ENCODE measurements at places on chromosomes 7 and 10. TPM values are rescaled to one million over a fixed set of nuclear protein-coding genes. Genes with fewer than 3 reads are reported as not detected.

- DNase-seq = no peak
Measured at GRCh38 chr7:155722118-155722517, 77.7 kb downstream of the RBM33 start.

- DNase-seq = peak; percentile 6
Measured at GRCh38 chr7:141737118-141737835, 881 bp upstream of the SSBP1 start.

GRCh38 chr10:96416643-96417042, 57.8 kb upstream of the OPALIN start:
- DNase-seq = no peak

- DNase-seq = no peak
Measured at GRCh38 chr7:382043-382400, 92.1 kb downstream of the FOXL3 start.

- DNase-seq = no peak
Measured at GRCh38 chr10:37713132-37713501, 144.3 kb downstream of the ZNF248 start.

- DNase-seq = no peak
Measured at GRCh38 chr7:129084801-129085551, 30.1 kb upstream of the TNPO3 start.

- peak; percentile 91 for DNase-seq
Measured at GRCh38 chr7:111561904-111562732, at the start of gene IMMP2L. Gene IMMP2L, minus strand, starts transcription at chr7:111562492.

- DNase-seq = no peak
Measured at GRCh38 chr10:72630144-72630543, 4.3 kb upstream of the MICU1 start.

DNA sequence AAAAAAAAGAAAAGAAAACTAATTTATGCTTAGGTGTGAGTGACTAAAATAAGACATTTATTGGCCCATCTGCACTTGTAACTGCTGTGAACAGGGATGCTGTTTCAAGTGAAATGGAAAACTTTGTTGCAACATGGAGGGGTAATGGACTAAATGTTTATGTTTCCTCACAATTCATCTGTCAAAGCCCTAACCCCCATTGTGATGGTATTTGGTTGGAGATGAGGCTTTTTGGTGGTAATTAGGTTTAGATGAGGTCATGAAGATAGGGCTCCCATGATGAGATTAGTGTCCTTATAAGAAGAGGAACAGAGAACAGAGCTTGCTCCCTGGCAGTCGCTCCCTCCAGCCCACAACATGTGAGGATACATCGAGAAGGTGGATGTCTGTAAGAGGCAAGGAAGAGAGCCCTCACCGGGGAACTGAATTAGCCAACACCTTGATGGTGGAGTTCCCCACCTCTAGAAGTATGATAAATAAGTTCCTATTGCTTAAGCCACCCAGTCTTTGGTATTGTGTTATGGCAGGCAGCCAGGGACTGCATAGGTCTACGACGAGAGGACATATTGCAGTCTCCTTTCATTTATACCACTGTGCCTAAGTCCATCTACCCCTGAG, 28.6 kb upstream of the VCL start:
- no peak for DNase-seq

- no peak for DNase-seq
Measured at GRCh38 chr10:7626283-7626682, 40.5 kb downstream of the ITIH5 start.

DNA sequence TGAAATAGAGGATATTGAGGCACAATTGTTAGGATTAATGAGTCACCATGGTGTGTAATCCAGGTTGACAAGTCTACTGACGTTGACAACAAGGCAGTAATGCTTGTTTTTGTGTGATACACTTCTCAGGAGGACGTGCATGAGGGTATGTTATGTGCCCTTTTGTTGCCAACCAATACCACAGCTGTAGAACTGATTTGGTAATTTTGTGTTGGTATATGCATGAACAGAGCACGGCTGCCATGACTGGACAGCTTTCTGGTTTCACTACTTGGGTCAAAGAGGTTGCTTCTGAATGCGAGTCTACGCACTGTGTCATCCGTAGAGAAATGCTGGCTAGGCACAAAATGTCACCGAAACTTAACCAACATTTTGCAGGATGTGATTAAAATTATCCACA, 32.9 kb downstream of the PHTF2 start:
- no peak for DNase-seq

- DNase-seq = no peak
Measured at GRCh38 chr7:70573071-70573661, 558.8 kb upstream of the GALNT17 start.

GRCh38 chr10:24894728-24895127, 57.7 kb downstream of the PRTFDC1 start:
- DNase-seq = no peak

DNA sequence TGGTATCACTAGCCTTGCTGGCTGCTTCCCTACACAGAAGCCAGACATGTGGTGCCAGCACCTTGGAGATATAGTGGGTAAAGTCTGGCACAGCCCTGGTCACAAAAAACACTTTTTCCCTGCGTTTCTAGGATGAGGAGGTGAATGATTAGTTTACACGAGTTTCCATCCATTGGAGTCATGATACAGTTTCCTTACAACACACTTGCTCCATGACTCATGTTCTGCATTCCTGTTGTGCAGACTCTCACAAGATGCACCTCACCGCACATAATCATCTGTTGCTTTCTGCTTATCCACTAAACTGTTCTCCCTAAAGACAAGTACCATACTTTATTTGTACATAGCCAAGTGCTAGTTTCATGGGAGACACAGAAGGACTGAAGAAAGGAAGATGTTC, 747.1 kb upstream of the GALNT17 start:
- no peak for DNase-seq

DNA sequence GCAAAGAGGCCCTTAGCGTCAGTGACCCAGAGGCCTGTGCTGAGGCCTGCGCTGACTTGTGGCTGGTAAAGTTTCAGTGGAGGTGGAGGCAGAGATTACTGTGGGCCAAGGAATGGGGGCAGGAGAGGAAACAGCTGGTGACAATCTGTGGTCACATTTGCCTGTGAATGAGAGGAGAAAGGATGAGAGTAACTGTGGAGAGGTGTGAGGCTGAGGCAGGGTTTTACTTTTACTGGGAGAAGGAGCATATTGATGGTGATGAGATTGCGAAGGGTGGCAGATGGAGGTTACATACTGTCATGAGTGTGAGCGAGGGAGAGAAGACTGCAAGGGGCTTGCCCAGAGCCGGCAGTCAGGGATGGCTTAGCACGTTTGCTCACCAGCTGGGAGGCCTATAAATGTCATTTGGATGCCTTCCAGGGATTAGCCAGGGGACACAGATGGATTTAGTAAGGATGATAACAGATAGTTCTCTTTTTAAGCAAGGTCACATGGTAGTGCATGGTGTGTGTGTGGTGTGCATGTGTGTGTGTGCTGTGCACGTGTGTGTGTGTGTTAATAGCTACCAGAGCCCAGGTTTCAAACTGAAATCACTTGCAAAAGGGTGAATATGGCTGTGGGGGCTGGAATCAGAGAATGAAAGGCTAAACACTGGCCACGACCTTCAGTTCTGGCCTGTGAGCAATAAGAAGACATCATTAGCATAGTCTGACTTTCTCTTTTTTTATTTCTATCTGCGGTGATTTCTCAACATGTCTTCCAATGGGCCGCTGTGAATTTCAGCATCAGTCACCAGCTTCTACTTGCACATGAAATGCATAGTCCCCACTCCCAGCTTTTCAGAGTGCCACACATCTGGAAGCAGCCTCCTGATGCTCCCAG, 291.5 kb upstream of the ZNF32 start:
- no peak for DNase-seq

GRCh38 chr10:598415-599170, 90.9 kb downstream of the DIP2C start:
- no peak for DNase-seq

GRCh38 chr10:73653701-73654100, 2.1 kb downstream of the SYNPO2L start:
- no peak for DNase-seq

DNA sequence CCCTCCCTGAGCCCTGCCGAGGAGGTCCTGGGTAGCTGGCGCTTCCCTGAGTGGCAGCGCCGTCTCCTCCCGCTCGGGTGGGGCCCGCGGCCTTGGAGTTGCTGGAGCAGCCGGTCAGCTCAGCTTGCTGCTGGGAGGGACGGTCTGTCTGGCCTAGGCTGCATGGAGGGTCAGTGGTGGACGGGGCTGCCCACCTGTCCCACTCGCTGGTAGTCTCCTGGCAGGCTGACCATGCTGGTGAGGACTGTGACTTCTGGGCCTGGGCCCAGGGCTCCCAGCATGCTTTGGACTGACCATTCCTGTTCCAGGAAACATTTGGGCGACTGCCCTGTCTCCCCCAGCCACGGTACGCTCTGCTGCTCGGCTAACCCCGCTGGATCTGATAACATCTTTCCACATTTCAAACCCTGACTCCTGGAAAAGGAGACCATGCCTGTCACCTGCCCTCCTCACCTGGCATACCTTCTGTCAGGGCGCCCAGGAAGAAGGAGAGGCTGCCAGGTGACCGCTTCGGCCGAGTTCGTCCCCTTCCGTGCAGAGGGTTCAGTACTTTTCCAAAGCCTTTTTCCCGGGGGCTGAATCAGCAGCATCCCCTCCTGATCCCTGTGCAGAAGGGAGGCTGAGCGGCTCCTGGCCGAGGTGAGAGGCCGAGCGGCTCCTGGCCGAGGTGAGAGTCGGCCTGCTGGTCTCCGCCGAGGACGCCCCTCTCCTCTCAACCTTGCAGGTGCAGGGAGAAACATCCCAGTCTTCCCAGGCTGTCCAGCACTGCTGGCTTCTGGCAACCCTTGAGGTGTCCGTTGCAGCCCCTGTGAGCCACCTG, 43.4 kb downstream of the FAM20C start:
- no peak for DNase-seq

DNA sequence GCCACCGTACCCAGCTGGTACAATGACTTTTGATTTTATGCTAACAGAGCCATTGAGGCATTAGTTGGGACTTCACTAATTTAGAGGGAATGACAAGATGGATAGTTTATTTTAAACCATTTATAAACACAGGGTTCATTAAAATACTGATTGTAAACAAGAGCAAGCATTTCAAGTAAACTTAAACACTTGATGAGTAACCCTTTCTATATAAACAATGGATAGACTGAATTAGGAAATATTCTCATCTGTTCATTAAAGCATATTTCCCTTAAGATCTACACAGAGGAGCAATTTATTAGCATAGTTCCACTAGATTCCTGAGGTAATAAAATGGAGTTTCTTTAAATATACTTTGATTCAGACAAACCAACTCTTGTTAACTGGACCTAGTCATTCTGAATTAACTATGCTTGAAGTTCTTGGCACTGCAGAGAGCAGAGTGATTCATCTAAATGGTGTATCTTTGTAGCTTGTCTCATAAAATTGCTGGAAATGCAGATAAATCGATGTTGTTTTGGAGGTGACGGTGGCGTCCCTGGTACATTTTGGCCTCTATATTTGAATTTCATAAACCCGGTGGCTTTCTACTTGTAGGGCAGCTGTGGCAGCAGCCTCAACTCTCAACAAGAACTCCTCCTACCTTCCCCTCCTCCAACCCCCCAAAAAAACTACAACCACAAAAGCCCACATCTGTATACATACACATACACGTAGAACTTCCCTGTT, 15.4 kb upstream of the VDAC2 start:
- DNase-seq = no peak

DNA sequence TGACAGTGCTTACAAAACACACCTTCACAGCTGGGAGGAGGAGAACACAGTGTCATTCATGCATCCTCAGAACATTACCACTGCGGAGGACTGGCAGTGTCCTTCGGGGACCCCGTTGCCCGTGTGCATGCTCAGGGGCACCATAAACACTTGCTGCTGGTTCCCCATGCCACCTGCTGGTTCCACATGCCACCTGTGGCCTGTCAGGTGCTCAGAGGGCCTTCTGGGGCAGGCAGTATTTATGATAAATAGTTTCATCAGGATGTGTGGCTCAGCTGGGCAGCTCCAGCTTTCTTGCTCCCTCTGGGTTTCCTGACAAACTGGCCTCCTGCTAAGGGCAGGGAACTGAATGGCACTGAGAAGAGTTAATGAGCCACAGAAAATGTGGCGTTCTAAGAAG, 32.1 kb downstream of the CELF2 start:
- DNase-seq = no peak

DNA sequence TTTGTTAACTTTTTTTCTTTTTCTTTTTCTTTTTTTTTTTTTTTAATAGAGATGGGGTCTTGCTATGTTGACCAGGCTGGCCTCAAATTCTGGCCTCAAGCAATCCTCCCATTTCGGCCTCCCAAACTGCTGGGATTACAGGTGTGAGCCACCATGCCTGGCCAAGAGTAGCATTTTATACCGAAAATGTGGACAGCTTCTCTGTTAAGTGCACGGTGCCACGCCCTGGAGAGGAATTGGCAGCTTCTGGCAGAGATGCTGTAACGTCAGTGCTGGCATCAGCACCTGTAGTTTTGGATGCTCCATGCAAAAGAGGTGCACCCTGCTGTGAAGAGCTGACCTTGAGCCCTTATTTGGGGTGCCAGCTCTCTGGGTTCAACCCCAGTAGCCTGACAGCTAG, 18.2 kb downstream of the IL15RA start:
- no peak for DNase-seq

- DNase-seq = no peak
Measured at GRCh38 chr10:31099094-31099493, 67.4 kb upstream of the ZNF438 start.

Gene SMKR1
- 0.68 TPM for total RNA-seq

Gene ZNF853
- 4.2 TPM for total RNA-seq

Gene ECHDC3
- 1.3 TPM for total RNA-seq

Gene CPA2
- not detected for total RNA-seq

Gene ZNF679
- total RNA-seq = not detected

Gene ZP3
- 9.8 TPM for total RNA-seq

Gene NUTM2D
- 2.7 TPM for total RNA-seq

All from CD8-positive, alpha-beta T cell (primary cell).